ENCODE measurements at places on chromosomes 4 and X.
A peak's percentile ranks its signal among the peaks of the same experiment; 100 is the strongest.

DNA sequence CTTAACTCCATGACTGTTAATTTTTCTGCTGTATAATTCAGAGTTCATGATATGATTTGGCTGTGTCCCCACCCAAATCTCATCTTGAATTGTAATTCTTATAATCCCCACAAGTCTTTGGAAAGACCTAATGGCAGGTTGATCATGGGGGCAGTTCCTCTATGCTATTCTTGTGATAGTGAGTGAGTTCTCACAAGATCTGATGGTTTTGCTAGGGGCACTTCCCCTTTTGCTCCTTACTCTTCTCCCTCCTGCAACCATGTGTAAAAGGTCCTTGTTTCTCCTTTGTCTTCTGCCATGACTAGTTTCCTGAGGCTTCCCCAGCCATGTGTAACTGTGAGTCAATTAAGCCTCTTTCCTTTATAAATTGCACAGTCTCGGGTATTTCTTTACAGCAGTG is 1751.9 kb downstream of the ARAP2 start:
- DNase-seq, result no peak

GRCh38 chr4:4854649-4855295 is 4.7 kb upstream of the MSX1 start:
- DNase-seq, result no peak

GRCh38 chrX:69305333-69306062 is 140.2 kb upstream of the PJA1 start:
- no peak for DNase-seq

DNA sequence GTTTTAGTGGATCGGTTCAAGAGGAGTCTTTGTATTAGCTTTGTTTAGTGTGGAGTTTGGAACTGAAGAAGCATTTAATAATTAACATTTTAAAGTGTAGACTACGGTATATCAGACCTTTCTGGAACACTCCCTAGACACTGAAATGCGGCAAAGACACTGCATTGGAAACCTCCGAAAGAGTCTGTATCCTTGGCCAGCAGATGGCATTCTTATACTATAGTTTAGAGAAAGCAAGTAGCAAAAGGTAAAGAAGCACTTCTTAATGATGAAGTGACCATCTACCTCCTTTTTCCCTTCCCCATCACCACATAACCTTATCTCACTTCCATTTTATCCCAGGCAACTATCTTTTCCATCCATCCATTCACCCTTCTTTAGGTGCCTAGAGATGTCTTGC is 7.6 kb downstream of the FABP2 start:
- DNase-seq, result peak; percentile 62

GRCh38 chr4:112284662-112285411 is 867 bp downstream of the TIFA start:
- peak; percentile 29 for DNase-seq

- DNase-seq, result no peak
These were observed 16.4 kb upstream of the SRPX start for GRCh38 chrX:38236901-38237615.

DNA sequence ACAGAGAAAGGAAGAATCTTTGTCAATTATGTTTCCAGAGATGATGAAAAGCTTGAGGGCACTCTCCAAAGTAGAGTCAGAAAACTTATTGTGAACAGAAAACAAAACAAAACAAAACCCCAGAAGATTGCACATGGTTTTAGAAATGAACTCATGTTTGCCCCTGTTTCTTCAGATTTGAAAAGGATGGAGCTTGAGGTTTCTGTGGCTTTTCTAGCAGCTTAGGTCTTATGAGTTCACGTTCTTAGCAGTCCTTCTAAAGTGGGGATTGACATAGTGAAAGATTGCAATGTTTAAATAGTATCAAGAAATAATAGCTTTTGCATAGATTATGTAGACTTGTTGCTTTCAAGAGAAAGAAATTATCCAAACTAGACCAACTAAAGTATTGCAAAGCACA is 421.8 kb downstream of the GBA3 start:
- no peak for DNase-seq

DNA sequence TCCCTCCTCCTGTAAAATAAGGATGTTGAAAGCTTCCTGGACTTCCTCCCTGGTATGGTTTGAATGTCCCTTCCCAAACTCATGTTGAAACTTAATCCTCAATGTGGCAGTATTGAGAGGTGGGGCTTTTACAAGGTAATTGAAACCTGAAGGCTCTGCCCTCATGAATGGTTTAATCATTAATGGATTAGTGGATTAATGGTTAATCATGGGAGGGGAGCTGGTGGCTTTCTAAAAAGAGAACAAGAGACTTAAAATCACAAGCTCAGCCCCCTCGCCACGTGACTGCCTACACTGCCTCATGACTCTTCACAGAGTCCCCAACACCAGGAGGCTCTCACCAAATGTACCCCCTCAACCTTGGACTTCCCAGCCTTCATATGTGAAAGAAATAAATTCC is 124.6 kb upstream of the ANXA3 start:
- DNase-seq, result no peak

DNA sequence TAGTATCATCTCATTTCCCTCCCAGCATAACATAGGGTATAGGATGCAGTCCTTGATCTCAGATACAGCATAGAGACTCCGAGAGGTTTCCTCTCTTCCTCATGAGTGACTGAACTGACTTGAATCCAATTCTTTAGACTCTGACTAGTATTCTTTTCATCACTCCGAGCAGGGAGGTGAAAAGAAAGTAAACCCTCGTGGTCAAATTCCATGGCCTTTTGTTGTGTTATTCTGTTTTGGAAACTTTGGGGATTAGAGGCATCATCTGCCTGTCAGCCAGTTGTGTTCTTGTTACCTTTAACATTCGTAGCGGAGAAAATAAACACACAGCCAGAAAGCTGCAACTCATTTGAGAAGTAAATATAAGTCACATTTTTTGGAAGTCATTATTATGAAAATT is 206.6 kb downstream of the ARHGAP10 start:
- DNase-seq, result no peak

DNA sequence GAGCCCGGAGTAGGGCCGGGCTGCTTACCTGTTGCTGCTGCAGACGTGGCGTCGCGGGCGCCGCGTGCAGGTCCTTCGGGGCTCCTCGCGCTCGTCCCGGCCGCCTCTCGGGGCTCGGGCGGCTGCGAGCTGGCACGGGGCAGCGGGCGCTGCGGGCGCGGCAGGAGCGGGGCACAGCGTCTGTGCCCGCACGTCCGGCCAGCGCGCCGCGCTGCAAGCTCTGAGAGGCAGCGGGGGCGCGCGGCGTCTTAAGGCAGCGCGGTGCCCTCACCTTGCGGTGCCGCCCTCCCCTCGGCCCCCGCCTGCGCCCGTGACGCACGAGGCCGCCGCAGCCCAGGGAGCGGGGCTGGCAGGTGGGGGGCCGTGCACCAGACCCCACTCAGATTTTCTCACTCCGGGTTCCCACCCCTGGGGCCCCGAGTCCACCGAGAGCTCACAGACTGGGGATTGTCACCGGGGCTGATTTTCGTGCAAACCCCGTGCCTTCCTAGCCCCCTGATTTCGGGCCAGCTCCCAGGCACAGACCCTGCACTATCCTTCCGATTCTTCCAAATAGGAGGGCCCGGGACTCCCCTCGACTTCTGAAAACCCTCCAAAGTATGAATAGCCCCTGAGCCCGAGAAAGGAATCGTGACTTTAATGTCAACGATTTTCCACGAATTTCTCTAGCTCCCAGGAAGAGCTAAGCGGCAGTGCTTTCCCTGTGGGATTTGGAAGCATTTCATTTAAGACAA is at the start of gene GPR101:
Gene GPR101 (minus strand): TSS at position 222 of the 734 bp plus-strand sequence. CDS start 2,321 bp downstream, outside the sequence.
- DNase-seq, result no peak
